ENCODE measurements at places on chromosomes 4 and X.

DNA sequence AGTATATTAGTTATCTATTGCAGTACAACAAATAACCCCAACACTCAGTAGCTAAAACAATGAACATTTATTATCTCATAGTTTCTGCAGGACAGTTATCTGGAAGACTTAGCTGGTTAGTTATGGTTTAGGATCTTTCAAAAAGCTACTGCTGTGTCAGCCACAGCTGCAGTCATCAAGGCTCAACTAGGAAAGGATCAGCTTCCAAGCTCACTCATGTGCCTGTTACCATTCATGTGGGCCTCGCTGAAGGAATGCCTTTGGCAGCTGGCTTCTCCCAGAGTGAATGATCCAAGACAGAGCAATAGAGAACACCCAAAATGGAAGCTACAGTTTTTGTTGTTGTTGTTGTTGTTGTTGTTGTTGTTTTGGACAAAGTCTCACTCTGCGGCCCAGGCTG lies 13.5 kb upstream of the PRSS48 start:
- no peak for DNase-seq

DNA sequence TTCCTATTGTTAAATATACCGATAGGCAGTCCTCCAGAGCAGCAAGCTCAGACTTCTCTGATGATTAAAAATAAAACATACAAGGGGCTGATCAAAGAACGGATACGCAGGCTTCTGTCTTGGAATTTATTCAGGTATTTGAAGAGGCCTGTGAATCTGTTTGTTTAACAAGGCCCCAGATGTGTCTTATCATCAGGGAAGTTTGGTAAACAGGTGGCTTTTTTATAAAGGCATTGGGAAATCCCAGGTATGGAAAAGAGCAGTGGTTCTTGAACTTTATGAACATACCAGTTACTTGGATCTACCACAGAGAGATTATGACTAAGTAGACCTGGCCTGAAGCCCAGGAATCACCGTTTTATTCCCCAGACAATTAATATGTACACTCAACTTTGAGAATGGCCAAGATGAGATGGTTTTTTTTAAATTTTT lies 47.9 kb downstream of the SOWAHB start:
- DNase-seq: no peak

DNA sequence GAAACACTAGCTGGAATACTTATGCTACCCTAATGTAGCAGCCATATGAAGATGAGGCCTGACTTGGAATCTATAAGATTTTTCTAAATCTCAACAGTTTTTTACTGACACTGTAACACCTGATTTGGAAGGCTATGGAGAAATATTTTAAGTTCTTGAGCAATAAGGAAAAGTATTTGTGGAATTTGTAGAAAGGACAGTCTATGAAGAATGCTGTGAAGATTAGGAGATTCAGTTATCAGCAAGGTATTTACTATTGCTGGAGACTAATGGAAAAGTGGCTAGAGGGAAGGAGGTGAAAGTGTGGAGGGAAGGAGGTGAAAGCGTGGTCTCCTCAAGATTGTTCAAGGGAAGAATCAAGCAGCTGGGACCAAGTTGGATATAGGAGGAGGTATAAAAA lies 190.0 kb upstream of the EMCN start:
- no peak for DNase-seq

GRCh38 chr4:145861336-145862318 lies 77.0 kb downstream of the ZNF827 start:
- DNase-seq: no peak

GRCh38 chrX:68693481-68694434 lies 46.3 kb downstream of the STARD8 start:
- DNase-seq: peak; percentile 67

GRCh38 chr4:59535541-59535940 lies 1664.6 kb upstream of the ADGRL3 start:
- no peak for DNase-seq

DNA sequence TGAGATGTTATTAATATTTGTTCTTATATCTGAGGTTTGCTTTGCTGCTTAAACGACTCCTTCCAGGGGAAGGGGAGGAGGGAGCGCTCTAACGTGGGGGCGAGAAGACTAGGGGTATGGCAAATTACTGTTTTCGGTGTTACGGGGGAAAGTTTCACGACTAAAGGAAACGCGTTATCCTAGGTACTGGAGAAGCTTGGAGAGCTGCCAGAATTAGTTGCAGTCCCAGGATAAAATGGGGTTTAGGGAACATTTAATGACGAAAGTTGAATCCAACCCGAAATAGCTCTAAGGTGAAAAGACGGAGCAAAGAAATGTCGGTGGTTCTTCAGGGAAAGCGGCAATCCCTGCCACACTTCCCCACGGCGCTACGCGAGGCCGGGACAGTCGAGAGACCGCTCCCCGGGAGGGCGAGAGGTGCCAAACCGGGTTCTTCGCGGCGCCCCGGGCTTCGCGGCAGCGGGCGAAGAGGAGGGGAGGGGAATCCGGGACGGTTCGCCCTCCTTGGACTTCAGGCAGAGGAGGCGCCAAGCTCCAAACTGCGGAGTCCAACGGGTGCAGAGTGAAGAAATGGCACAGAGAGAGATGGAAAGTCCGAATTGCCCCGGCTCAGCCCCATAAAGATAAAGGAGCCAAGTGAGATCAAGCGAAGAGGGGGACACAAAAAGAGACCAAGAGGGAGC lies 724 bp downstream of the THOC2 start:
- peak; percentile 36 for DNase-seq

DNA sequence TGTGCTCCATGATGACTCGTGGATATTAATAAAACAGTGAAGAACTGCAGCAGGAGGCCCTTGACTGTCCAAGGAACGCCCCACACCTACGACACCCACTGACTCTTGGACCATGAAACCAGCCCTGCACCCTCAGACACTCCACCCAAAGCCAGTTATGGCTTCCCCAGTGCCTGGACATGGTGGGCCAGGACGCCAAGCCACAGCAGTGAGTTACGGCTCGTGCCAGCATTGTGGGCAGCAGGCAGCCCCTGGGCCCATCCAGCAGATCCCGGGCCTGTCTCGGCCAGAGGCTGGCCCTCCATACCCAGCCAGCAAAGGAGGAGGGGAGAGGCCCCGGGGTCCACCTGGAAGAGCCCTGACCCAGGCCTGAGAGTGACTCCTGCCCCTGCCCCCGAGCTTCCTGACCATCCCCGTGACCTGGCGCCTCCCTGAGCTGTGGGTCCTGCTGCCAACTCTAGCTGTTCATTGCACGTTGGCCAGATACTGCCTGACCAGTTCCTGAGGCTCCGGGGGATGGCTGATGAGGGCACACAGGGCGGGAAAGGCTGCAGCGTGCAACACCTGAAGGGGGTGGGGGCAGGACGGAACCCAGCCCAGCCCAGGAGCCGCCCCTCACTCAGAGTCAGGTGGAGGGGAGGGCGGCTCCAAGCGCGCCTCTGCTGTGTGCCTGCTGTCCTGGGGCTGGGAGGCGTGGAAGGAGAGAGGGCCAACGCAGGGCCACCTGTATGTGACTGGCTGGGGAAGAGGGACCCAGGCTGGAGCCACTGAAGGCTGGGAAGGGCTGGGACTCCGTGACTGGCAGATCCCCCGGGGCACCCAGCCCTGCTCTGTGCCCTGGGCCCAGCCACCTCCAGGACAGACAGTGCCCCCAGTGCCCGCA lies 739 bp downstream of the SLC49A3 start:
- no peak for DNase-seq

- DNase-seq: no peak
Measured at GRCh38 chr4:13546941-13547484, 2.7 kb upstream of the NKX3-2 start.

DNA sequence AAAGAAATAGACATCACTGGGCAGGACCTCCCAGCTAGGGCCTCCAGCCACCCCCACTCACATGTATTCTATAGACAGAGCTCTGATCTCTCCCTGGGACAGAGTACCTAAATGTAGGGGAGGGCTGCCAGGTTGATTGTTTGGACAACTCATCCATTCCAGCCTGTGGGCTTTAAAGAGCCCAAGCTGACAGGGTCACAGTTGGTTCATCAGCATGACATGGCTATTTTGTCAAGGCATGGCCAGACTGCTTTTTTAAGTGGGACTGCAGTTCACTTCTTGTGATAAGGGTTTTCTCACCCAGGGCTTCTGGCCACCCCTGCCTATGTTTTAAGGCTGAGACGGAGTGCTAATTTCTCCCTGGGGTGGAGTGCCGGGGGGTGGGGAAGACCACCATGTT lies 63.3 kb downstream of the KLHL4 start:
- DNase-seq: no peak

GRCh38 chr4:153383131-153383530 lies 38.6 kb downstream of the MND1 start:
- no peak for DNase-seq

DNA sequence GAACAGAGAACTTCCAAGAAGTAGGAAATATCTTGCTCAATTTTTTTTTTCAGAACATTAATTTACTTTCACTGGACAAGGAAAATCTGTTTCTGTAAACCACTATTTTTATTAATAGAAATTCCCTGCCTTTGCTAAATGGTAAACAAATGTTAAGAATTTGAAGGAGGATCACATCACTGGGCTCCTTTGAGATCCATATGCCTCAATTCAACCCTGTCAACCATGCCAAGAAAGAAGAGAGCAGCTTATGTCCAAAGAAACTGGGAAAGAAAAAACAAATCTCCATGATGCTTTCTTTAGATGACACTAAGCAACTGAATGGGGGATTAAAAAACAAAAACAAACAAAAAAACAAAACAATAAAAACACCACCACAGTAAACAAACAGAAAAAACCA lies 47.7 kb downstream of the LNX1 start:
- no peak for DNase-seq

DNA sequence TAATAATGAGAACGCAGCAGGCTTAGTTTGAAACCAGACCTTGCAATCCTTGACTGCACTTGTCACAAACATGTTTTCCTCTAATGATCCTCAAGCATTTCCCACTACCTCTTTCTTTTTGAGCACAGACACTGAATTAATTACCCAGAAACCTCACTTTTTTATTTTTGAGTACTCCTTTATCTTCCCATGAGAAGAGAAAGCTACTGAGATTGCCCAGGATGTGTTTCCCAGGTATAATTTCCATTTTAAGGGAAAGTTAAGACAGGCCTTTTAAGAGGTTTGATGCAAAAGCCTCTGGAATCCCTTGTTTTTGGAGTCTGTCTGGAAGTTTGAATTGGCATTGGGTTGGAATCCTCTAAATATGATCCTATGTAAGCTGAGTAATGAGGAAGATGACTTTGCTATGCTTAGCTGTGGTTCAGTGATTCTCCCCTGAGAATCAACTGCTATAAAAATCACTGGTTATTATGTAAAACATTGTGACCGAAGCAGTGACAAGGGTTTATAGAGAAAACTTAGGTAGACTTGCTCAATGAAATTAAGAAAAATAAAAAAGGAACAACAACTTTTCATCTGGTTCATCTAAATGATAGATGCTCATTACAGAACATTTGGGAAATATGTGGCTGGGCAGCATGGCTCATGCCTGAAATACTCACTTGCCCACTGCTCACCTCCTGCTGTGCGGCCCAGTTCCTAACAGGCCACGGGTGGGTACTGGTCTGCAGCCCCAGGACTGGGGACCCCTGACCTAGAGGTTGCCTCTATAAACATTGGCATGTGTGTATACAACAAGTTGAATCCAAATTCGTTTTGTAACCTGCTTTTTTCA lies 10.8 kb upstream of the RHOH start:
- DNase-seq: no peak

- DNase-seq: no peak
Measured at GRCh38 chrX:148192547-148192946, 211.4 kb downstream of the FMR1NB start.

GRCh38 chr4:151426513-151426912 lies 17.5 kb downstream of the FHIP1A start:
- DNase-seq: no peak

GRCh38 chr4:185143601-185143969 lies 519 bp downstream of the SLC25A4 start:
- no peak for DNase-seq

DNA sequence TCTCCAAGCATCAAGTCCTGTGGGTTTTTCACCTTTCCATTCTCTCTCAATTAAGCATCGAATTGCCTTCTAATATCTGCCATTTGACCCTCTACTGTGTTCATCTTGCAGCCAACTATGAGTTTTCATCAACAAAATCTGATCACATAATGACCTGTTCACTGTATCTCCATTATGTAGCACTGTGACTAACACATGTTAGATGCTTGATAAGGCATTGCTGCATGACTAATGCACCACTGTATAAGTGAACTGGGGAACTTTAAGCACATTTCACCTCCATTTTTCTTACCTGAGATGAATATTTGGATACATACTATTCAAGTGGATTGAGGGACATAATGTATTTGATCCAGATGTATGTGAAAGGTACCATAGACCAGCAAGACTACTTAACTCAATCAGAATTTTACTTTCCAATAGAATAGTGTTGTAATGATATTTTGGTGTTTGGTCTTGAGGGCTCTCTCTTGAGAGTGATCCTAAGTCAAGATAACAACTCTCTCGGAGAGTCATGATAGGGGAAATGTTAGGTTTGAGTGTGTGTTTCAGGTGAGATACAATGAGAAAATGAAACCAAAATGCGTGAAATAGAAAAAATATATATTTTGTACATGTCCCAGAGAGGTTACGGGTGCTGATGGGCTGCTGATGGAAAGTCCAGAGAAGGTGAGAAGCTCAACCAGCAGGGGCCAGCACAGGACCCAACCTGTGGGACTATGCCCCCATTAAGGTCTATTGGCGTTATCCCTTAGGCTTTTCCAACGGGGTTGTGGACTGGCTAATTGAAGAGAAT lies 60.2 kb upstream of the HS3ST1 start:
- no peak for DNase-seq

DNA sequence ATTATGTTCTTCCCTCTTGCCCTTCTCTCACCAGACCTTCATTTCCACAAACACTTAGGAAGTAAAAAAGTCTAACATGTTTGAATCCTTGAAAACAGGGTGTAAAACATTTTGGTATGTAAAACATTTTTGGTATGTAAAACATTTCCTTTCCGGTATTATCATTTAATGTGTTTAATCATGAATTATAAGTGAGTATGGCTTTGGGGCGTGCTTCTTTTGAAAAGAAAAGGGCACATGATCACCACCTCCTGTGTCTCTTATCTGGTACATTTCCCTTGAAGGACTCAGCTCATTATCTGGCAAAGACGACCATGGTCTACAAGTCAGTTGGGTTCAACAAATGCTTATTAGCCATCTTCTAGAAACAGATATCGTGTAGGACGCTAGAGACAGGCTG lies 283.6 kb downstream of the FRMPD4 start:
- DNase-seq: no peak

DNA sequence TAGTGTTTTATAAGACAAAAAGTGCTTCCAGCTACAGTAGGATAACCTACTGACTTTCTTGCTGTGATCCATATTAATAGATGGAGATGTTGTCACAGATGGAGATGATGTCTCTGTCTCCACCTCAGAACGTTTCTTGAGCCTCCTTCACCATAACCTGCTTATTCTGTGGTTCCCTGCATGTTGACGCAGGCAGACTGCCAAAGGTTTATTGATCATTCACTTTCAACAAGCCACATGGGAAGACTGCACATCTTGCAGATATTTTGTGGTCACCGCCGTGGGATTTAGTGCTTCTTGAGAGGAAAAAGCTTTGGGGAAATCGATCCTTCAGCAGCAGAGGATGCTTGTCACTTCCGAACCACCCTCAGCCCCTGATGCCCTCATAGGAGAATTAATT lies 943.0 kb upstream of the PRKX start:
- DNase-seq: no peak
